Stimulated activated CD8-positive, alpha-beta memory T cell treated with anti-CD3 and anti-CD28 coated beads, Interleukin-15, amount 100 ng/mL, for 24 hours (primary cell): ENCODE measurements at places on chromosomes 3 and 15.

GRCh38 chr3:65761446-65762234, 277.1 kb downstream of the MAGI1 start:
- no peak for DNase-seq

DNA sequence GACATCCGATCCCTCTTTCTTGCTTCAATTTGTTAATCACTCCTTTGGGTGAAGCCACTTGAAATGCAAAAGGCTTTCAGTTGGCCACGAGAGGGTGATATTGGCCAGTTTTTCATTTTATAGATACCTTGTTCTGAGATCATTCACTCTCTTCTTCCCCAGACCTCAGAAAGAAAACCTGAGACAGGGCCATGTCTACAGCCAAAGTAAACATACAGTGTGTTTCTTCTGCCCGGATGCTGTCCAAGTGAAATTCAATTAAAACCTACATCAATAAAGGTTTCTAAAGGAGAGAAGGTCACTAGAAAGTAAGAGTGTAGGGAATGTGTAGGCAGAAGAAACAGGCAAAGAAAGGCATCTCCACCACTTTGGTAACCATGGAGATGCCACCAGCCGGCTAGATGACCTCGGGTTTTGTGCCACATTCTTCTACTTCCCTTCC, 39.5 kb upstream of the FMN1 start:
- DNase-seq, result no peak

- no peak for DNase-seq
Measured at GRCh38 chr15:93587059-93587521, 498.1 kb upstream of the RGMA start.

DNA sequence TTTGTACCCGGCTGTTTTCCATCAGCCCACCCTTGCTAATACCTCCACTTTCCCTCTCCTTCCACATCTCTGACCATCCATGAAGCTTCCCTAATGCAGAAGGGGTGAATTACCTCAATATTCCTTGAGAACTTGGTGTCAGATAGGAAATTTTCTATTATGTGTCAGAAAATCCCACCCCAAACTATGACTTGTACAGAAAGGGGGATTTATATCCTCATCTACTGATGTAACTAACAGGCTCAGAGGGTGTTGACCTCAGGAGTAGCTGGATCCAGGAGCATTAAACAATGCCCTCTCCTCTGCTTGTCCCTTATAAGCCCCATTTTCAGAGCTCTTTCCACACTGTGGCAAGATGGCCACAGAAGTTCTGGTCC, 242.8 kb upstream of the TLE3 start:
- DNase-seq, result no peak

GRCh38 chr3:98109807-98110549, 20.5 kb upstream of the OR5H1 start:
- DNase-seq, result no peak

- DNase-seq, result no peak
Measured at GRCh38 chr15:35929740-35930444, 383.9 kb upstream of the DPH6 start.

DNA sequence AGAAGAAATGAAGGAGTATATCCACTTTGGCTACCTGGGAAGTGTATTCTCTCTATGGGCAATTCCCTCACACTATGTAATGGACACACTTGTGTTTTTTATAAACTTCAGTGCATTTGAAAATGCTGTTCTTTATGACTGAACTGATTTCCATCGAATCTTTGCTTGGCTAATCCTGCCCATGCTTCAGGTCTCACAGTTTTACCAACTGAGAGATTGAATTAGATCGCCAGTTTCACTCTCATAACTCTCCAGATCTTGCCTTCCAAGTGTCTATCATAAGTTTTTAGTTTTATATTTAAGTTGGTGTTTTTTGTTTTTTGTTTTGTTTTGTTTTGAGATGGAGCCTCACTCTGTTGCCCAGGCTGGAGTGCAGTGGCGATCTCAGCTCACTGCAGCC, 73.5 kb upstream of the MBNL1 start:
- no peak for DNase-seq

DNA sequence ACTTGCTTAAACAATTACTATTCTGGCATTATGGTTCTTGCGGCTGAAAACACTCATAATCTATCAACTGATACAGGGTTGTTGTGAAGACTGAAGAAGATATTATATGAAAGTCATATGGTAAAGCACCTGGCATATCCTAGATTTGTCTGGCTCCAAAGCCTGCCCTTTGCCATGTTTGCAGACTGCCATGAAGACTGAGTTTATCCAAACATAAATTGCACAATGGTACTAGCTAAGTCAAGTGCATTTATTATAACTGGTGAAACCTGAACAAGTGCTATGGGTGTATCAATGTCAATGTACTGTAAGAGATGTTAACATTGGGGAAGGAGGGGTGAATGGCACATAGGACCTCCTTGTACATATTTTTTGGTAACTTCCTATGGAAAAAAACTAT, 87.4 kb upstream of the MEX3B start:
- DNase-seq, result no peak

DNA sequence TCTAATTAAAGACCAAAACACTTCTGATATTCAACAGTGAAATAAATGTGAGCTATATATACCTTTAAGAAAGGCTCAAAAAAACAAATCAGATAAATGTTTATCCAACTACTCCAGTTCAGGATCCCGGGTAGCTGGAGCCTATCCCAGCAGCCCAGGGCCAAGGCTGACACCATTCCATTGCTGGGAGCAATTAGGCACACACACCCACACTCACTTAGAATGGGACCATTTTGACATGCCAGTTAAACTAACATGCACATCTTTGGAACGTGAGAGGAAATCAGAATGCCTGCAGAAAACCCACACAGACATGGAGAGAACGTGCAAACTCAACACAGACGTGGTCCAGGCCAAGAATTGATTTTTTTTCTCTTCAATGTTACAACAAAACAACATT, 30.0 kb upstream of the PLSCR4 start:
- DNase-seq, result no peak
